ENCODE measurements at places on chromosomes 1 and 21.

GRCh38 chr1:116958110-116958509, 43.5 kb upstream of the CD101 start:
- no peak for DNase-seq

GRCh38 chr1:213287987-213288386, 236.9 kb downstream of the RPS6KC1 start:
- DNase-seq: no peak

- DNase-seq: peak; percentile 74
These were observed 64.3 kb downstream of the CAMSAP2 start for GRCh38 chr1:200802865-200803512.

- no peak for DNase-seq
These were observed 96.8 kb upstream of the USP24 start for GRCh38 chr1:55311979-55312378.

- DNase-seq: no peak
These were observed 32.3 kb downstream of the SHISAL2A start for GRCh38 chr1:52665006-52665941.

- no peak for DNase-seq
These were observed 63.4 kb upstream of the LAX1 start for GRCh38 chr1:203701606-203702005.

- no peak for DNase-seq
These were observed 1.6 kb downstream of the COG2 start for GRCh38 chr1:230643908-230644307.

DNA sequence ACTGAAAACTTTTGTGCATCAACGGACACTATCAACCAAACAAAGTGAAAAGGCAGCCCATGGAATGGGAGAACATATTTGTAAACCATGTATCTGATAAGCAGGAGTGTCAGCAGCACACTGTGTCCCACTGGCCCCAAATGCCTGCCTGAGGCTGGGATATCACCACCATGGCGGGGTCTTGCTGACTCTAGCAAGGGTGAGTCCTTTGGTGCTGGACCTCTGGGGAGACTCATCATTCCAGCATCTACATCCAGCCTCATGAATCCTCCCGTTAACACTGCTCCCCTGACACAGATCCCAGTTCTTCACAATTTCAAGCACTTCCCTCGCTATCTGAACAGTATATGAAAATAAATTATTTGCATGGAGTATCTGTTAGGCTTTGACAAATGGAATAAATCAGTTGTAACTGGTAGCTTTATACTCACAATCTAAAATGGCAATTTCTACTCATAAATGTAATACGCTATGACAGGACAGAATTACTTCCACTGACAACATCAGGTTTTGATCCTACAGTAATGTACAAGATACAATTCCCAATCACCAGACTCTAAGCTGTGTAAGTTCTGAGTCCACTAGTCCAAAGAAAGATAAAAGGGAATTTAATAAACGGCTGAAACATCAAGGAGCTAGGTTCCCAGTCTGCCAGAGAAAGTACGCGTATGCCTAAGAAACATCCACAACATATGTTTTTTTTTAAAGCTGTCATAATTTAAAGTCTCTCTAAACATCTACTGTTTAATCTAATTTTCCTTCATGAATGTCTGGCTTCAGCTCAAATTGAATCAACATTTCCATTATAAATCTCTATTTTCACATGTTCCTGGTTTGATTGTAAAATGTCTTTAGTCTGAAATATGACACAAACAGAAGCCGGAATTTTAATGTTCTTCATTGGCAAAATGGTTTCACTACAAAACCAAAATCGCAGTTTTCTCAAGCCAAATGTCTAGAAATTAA, 95.1 kb downstream of the SIPA1L2 start:
- DNase-seq: no peak

DNA sequence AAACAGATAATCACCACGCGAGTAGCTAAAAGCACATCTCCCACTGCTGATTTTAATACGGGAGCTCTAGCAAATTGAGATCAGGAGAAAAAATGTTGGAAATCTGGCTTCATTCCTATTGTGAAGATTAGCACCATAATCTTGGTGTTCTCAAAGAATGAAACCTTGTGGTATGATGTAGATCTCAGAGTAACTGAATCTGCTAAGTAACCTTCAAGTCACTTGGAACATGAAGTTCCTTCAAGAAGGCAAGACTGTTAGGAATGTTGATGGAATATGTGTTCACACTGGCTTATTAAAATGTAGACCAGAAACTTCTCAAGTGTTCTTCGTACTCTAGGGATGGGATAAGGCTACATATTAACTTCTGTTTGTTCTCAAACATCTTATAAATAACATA, 117.4 kb upstream of the CHRM3 start:
- DNase-seq: no peak

GRCh38 chr21:38268864-38269575, 12.2 kb downstream of the KCNJ15 start:
- no peak for DNase-seq

GRCh38 chr1:221429264-221429663, 312.6 kb downstream of the DUSP10 start:
- no peak for DNase-seq

GRCh38 chr1:227428803-227429202, 110.5 kb upstream of the CDC42BPA start:
- no peak for DNase-seq

GRCh38 chr1:48560577-48560976, 88.6 kb upstream of the SPATA6 start:
- no peak for DNase-seq

DNA sequence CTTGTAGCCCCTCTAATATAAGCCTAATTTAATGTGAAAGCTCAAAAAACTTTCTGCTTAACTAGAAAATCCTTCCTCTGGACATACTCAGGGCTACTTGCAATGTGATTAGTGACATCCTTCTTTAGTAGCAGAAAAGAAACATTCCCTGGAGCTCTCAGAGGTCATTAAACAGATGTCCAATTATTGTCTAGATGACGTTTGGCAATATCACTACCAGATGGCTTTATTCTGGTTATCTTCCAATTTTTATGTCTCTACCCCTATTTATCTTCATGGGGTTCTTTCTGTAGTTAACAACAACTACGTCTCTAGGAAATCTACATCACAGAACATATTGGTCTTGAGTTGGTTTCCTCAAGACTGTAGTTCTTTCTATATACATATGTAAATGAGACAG, 44.2 kb downstream of the CTH start:
- DNase-seq: no peak

DNA sequence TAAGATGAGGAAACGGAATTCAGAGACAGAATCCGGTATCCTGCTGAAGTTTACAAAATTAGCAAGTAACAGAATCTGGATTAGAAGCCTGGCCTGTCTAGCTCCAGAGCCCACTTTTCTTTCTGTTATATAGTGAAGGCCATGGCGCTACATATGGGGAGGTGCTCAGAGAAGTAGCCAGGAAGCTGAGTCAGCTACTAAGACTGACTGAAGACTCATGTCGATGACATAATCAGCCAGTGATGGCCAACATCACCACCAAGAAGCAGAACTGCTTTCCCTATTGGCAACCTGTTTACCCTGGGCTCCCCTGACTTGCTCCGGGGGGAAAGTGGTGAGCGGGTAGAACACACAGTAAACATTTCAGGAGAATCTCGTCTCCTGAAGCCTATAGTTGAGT, 18.8 kb downstream of the LRRC52 start:
- DNase-seq: no peak

DNA sequence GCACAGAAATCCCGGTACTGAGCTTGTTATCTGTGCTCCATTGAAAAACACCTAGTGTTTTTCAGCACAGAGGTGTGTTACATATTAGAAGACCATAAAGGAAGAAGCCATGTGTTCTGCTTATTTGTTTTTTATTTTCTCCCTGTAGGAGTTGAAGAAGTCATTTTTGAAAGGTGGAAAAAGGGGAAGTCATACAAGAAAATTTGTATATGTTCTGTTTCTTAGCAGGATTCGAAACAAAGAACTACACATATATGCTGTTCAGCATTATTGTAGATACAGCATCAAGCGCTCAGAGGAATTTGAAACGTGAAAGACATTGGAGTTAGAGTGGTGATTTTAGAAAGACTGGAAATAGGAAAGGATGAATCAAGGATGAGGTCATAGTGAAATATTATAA, 345.3 kb upstream of the ADGRL2 start:
- DNase-seq: no peak

DNA sequence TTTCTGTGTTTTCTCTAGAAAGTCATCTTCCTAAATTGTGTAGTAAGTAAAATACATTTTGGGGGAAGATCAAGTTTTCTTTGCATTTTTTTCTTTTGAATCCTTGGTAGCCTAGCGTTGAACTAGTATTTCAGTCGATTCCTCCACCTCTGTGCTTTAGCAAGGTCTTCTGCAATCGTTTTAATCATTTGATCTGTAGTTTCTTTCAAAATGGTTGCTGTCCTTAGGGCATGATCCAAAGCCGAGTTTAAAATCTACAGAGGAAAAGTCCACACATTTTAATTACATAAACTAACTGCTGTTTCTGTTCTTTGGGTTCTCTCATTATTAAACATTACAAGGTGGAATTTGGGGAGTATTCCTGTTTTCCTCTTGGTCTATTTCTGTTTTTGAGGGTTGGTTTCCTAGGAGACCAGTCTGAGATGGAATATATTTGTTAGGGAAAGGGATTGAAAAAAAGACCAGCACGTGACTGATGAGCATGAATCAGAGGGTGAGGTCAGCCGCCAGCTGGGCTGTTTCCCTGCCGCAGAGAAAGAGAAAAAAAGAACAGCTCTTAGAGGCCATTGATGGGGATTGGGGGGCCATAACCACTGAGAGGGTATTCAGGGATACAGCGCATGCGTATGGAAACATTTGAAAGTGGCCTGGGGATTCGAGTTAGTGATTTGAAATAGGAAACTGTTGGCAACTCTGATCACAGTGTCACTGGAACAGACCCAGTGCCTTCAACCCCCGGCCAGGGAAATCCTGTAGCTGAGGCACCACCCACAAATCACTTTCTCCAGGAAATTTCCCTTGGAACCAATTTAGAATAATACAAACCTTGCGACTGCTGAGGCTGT, 40.6 kb downstream of the AKNAD1 start:
- peak; percentile 78 for DNase-seq

DNA sequence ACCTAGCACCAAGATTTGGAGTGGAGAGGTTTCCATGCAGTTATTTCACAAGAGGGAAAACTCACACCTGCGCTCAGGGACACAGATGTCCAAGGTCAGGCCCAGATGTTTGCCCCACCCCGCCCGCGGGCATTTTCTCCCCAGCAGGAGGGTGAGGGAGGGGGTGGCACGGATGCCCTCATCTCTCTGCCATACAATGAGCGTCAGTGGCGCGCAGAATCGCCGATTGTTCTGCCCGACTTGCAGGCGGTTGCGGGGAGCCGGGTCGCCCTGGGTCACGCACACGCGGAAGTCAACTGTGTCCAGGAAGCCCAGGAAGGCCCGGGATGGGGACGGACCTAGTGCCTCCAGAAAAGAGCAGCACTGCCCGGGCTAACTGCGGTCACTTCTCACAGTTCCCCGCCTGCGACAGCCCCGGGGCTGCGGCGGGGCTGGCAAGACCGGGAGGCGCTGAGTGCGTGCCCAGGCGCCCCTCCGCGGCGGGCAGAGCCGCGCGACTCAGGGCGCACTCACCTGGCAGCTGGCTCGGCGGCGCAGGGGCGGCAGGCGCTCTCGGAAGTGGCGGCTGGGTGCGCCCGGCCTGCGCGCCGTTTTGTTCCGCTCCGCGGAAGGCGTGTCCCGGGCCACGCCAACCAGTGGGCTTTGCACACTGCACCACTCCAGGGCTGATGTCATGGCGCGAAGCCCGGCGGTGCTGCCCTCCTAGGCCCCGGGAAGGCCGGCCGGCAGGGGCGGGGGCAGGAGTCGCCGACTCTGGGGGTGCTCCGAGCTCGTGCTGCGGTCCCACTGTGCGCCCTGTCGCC, at the start of gene CSRP1:
CSRP1 (minus strand) TSS at position 567 of the 803 bp plus-strand sequence. CDS start 10,820 bp downstream, outside the sequence.
- DNase-seq: peak; percentile 90

- peak; percentile 76 for DNase-seq
These were observed at the start of gene PADI2 for GRCh38 chr1:17119076-17119772. Gene PADI2 (minus strand): TSS chr1:17119451. CDS start chr1:17119371, 80 bp downstream.

- DNase-seq: no peak
These were observed 64.0 kb downstream of the PRDM2 start for GRCh38 chr1:13763991-13764390.

- DNase-seq: no peak
These were observed 6.5 kb downstream of the PADI4 start for GRCh38 chr1:17314491-17314971.

DNA sequence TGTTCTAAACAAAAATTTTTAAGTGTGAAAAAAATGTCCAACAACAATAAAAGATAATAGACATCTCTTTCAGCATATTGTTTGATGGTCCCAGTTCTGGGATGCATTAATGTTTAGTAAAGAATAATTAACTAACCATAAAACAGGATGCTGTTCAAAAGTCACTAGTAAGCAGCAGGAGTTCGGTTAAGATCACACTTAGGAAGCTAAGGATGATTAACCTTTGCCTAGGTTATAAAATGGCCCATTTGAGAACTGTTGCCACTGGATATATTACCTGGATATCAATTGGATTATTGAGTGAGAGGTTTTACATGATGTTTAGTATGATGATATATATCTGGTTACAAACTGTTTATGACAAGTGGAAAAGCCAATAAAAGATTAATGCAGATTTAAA, 171.7 kb downstream of the ATG4C start:
- no peak for DNase-seq

DNA sequence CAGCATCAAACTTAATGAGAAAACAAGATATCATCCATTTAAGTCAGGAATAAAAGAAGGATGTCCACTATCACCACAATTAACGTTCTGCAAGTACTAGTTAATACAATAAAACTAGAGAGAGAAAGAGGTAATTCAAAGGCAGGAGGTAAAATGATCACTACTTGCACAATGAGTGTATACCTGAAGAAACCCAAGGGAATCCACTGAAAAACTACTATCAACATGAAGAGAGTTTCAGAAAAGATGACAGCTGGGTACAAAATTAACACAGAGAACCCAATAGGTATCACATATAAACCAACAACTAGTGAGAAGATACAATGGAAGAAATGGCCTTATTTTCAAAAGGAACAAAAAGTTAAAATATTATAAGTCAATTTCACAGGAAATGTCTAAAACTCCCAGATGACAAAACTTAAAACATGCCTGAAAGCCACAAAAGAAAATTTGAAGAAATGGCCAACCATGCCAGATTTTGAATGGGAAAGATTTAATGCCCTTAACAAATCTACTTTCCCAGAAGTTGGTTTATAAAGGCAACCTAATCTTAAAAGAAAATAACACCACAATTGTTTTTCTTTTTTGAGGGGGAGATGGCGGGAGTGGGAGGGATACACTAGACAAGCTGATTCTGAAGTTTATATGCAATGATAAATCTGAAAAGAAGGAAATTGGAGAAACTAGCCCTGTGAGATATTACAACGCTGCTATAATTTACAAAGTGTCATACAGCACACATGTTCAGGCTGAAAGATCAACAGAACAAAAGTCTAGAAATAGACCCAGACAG, 17.8 kb downstream of the VPS26C start:
- DNase-seq: no peak

DNA sequence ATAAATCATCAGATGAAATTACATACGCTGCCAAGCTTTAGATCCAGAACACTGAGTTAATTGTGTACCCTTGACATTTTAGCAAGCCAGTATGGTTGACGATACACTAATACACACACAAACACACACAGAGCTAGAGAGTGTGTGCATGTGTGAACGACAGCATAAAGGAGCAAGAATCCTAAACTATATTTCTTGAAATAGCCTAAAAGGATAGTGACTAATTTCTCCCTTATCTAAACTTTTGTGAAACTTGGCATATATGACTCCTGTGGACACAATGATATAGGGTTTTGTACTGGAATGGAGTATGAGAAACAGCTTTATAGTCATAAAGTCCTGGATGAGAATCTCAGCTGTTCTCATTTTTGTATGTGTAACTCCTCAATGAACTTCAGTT, 65.1 kb upstream of the DMRTA2 start:
- no peak for DNase-seq

- DNase-seq: no peak
These were observed 344.3 kb downstream of the MATN1 start for GRCh38 chr1:30378991-30379581.

- no peak for DNase-seq
These were observed 45.6 kb downstream of the GLIS1 start for GRCh38 chr1:53693339-53693738.

Measured in posterior cingulate gyrus (tissue), 11 donors.